ENCODE measurements at places on chromosomes 6 and 20. TPM values are rescaled to one million over a fixed set of nuclear protein-coding genes. Genes with fewer than 3 reads are reported as not detected.

DNA sequence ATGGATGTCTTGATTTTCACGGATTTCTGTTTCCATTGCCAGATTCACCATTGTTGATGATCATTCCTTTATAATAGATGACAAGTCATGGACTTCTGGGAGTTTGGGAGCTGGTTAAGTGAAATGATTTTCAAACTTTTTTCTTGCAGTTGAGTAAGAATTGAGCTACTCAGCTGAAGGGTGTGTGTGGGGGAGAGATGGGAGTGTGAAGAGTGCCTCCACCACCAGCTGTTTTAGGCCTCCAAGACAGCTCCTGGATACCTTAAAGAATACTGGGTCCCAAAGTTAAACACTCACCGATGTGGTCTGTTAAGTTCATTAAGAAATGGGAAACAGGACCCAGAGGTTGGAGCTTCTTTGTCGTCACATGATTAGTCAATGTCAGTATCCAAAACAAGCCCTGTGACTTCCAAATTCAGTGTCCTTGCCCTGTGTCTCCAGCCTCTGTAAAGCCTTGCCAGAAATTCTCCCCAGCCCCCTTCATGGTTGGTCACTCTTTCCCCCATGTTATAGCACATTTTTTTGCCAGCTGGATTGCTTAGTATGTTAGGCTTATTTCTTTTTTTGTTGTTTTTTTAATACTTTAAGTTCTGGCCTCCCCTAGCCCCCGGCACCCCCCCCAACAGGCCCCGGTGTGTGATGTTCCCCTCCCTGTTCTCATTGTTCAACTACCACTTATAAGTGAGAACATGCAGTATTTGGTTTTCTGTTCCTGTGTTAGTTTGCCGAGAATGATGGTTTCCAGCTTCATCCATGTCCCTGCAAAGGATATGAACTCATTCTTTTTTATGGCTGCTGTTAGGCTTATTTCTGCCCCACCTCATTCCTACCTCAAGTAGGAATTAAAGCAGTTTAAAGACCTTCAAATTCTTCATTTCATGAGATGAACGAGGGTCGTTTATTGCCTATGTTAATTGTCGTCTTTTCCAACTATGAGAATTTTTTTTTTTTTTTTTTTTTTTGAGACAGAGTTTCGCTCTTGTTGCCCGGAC, 26.9 kb downstream of the BICRAL start:
- no peak for DNase-seq

- DNase-seq, result no peak
These were observed 24.3 kb upstream of the KIAA0408 start for GRCh38 chr6:127483399-127484055.

GRCh38 chr6:137112067-137112355, 61.4 kb downstream of the IL22RA2 start:
- DNase-seq, result no peak

- DNase-seq, result no peak
These were observed 7.0 kb upstream of the DSTN start for GRCh38 chr20:17562804-17563305.

DNA sequence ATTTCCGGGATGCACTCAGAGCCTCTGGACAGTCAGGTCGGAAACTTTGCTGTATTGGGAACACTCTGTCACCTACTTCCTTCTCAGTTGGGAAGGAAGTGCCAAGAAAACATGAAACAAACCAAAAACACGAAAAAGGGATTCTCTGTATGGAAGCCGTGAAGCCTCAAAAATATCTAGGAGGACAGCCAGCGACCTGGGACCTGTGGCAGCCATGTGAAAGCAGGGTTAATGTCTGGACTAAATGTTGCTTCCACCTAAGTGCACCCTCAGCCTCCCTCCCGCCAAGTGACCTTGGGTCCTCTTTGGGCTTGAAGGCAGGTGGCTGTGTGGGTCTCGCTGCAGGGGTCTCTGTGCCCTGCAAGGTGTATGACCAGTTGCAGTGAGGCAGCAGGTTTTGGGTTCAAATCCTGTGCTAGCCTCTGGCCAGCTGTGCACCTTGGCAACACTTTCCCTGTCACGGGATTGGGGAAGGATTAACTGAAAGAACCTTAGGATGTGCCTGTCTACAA, 851 bp downstream of the MAVS start:
- DNase-seq, result no peak

- DNase-seq, result no peak
These were observed 56.4 kb upstream of the IYD start for GRCh38 chr6:150312395-150312794.

- no peak for DNase-seq
These were observed 694.3 kb upstream of the FLRT3 start for GRCh38 chr20:15031546-15032351.

GRCh38 chr20:13085275-13085674, 76.5 kb downstream of the SPTLC3 start:
- no peak for DNase-seq

GRCh38 chr6:102149191-102149590, 755.7 kb downstream of the GRIK2 start:
- DNase-seq, result no peak

- DNase-seq, result no peak
These were observed 1.4 kb upstream of the SLC13A3 start for GRCh38 chr20:46652699-46653098.

DNA sequence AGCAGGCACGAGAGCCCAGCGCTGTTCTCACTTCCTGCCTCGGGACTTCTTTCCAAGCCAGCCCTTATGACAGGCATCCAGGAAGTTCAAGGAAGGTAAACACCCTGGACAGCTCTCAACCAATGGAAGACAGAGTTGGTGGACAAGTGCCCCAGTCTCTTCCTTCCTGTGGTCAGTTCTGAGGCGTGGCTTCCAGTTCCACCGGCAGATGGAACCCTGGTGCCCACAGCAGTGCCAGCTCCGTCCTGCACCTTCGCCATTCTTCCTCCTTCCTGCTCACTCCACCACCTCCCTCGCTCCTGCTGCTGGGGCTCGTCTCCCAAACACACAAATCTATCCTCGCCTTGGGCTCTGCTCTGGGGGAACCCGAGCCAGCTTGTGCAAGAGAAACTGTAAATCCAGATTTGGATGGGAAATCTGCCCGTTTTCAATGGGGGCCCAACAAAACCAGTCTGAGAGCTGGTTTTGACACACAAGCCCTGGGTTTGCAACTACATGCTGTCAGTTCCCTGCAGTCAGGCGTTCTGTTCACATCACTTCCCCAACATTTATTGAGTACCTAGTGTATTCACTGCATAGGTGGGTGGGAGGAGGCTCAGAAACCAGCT, 162.7 kb downstream of the GRM4 start:
- DNase-seq, result no peak

DNA sequence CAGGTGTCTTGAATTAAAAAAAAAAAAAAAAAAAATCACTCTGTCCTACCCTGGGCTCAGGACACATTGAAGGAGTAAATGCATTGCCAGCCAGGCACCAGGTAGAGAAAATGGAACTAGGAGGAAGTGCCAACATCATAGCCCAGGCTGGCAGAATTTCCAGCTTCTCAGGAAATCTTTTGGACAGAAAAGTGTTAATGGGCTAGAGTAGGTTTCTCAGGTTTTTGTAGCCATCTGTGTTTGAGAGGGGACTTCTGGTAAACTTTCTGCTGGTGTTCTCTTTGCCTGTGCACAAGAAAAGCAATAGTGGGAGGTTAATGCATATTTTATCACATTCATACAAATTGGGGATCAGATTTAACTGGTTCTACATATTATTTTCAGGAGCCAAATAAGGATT, 678.3 kb upstream of the NRSN1 start:
- no peak for DNase-seq

GRCh38 chr20:61611401-61612180, 359.5 kb downstream of the CDH4 start:
- DNase-seq, result no peak

DNA sequence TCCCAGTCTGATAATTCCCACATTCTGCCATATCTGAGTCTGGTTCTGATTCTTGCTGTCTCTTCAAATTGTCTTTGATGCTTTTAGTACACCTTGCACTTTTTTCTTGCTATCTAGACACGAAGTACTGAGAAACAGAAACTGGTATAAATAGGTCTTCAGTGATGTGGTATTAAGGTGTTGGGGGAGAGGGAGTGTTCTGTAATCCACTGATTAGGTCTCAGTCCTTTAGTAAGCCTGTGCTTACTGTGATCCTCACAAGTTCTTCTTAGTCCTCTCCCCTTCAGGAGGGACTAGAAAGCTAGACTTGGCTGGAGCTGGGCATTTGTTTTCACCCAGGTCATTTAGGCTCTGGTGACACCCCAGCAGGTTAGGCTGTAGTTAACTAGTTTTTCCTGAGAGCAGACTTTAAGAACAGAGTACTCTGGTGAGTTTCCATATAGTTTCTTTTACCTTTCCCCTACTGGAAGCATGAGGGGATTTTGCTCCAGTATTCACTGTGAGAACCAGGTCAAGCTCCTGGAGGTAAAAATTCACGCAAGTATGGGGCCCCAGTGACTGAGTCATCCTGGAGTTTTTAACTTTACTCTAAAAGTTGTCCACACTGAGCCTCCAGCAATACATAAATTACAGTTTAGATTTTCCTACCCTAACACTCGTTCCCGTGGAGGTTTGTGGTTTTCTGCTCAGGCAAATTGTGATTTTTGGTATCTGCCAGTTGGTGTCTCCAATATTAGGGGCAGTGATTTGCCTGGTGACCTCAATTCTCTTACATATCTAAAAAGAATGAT, 154.6 kb downstream of the CDKAL1 start:
- DNase-seq, result no peak

GRCh38 chr20:36957875-36958667, 6.6 kb upstream of the SAMHD1 start:
- no peak for DNase-seq

GRCh38 chr6:2147261-2147660, 98.1 kb downstream of the GMDS start:
- DNase-seq, result no peak

GRCh38 chr6:158047127-158047518, 65.5 kb downstream of the SYNJ2 start:
- DNase-seq, result no peak

DNA sequence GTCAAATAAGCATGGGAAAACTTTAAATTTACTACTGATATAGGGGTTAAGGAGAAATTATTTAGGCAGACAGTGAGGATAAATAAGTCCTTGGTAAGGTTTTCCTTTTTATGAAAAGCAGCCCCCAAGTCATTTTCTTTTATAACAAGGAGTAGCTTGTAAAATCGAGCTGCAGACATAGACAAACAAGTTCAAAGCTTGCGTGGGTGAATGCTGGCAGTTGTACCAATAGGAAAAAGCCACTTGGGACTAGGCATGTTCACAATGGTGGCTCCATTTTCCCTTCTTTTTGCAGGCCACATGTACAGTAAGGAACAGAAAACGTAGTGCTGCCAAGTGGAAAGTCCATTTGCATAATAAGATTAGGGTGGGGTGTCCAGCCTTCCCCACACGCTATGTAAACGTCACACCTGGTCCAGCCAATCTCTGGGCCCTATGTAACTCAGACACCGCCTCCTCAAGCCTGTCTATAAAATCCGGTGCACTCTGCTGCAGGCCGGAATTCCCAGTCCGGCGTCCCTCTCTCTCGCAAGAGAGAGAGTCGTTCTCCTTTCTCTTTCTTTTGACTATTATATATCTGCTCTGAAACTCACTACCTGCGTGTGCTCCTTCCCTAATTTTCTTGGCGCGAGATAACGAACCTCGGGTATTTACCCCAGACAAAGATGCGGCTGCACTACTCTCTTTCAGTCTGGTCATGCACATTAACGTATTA, 217.1 kb upstream of the MAN1A1 start:
- DNase-seq, result no peak

The ZNF335 gene
- polyA plus RNA-seq, result 12.4 TPM

The PRR18 gene
- 0.20 TPM for polyA plus RNA-seq

The CDH26 gene
- polyA plus RNA-seq, result 0.54 TPM

The SLC22A7 gene
- polyA plus RNA-seq, result 0.56 TPM

The JPH2 gene
- polyA plus RNA-seq, result 1.8 TPM

The RNF5 gene
- polyA plus RNA-seq, result 98.1 TPM

The KLHDC3 gene
- polyA plus RNA-seq, result 91.1 TPM

The PGC gene
- polyA plus RNA-seq, result not detected

The TMEM14B gene
- polyA plus RNA-seq, result 109 TPM

The SLC13A3 gene
- polyA plus RNA-seq, result 10.7 TPM

The TNNC2 gene
- 0.64 TPM for polyA plus RNA-seq

The CABLES2 gene
- 11.1 TPM for polyA plus RNA-seq

Data from left renal pelvis (tissue), 4 donors.